ENCODE measurements at places on chromosomes 2 and 18. TPM values are rescaled to one million over a fixed set of nuclear protein-coding genes. Genes with fewer than 3 reads are reported as not detected.

ITGA6 gene
- 81.9 TPM for polyA plus RNA-seq

SULT6B1 gene
- polyA plus RNA-seq: not detected

DNER gene
- polyA plus RNA-seq: 1.4 TPM

- DNase-seq: no peak
Measured at GRCh38 chr2:179354739-179355537, 90.3 kb upstream of the SESTD1 start.

Measured in muscle of back (tissue), 13 donors.